ENCODE measurements at places on chromosomes 6 and 20. TPM values are rescaled to one million over a fixed set of nuclear protein-coding genes. Genes with fewer than 3 reads are reported as not detected.

DNA sequence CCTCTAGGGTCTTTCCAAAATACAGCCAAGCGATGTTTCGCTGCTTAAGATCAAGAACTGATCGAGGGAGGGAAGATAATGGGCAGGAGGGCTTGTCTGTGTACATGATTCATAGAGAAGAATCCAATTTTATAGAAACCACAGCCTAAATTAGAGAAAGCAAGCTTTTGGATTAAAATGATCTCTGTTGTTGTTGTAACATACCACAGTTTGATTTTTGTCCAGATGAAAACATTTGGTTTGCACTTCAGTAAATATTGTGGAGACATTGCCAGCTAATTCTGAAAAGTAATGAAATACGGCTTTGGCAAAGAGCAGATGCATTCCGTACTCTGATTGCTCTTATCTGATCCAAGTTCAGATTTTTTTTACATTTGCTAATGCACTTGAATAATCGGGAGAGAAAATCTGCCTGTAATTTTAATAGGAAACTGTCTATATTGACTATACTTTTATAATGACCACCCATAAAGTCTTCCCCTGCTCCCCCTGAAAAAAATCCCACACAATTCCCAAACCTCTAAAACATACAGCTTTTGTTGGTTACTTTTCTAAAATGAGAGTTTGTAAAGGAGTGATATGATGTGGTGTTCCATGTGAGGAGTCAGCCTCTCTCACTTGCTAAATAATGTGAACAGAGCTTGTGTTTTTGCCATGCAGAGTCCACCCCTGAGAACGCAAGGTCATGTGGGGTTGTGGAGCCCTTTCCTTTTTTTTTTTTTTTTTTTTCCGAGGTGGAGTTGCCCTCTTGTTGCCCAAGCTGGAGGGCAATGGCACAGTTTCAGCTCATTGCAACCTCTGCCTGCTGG lies 199.9 kb downstream of the DTNBP1 start:
- no peak for DNase-seq

DNA sequence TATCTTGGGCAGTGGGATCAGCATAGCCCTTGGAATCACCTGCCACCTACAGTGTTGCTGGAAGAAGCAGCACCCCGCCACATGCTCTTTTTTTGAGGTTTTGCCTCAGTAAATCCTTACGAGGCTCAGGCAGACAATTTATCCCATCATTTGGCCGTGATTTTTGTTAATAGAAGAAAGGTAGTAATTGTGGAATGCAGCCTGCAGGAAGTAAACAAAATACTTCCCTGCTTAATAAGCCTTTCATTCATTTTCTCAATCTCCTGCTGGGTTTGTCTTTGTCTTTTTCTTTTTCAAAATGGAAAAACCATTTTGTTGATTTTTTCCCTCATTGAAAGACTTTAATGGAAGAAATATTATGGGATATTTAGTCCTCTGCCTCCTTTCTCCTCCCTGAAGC lies 93.7 kb upstream of the CD83 start:
- no peak for DNase-seq

RAD21L1 gene
- not detected for total RNA-seq

FAM110A gene
- 16.9 TPM for total RNA-seq

- DNase-seq = no peak
Measured at GRCh38 chr6:136470044-136470443, 80.2 kb downstream of the MAP7 start.

DNA sequence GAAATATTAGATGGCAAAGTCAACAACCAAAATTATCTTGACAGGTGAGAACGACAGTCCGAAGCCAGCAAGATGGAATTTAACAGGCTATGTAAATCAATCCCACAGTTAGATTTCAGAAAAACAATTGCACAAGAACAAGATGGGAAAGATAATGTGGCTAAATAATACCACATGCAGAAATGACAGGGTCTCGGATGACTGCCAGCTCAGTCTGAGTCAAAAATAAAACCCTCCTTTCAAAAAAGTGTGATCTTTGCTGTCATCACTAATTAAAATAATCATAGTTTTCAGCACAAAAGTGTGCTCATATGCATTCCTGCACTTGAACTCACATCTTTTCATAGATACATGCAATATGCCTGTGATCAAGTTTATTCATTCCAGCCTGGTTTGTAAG lies 25.9 kb downstream of the FOXQ1 start:
- no peak for DNase-seq

- no peak for DNase-seq
Measured at GRCh38 chr20:7660165-7660564, 280.1 kb downstream of the HAO1 start.

- no peak for DNase-seq
Measured at GRCh38 chr6:143236151-143236798, 175.6 kb downstream of the AIG1 start.

GRCh38 chr20:53736122-53736756 lies 142.6 kb upstream of the ZNF217 start:
- no peak for DNase-seq

WFDC10B gene
- total RNA-seq = not detected

DNA sequence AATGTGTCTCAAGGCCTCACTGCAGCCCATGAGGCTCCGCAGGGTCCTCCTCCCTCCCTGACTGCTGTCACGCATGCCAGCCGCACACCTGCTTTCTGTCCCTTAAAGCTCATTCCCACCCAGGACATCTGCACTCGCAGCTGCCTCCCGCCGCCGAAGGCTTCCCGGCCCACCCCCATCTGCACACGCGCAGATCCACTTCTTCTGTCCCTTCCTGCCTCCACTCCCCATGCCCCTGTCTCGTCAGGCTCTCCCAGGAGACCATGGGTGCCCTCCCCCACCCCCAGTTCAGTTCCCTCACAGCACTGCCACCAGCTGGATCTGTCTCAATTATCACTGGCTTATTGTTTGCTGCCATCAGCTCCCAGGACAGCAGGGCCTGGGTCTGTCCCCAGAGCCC lies 63.0 kb downstream of the RIPOR3 start:
- DNase-seq = no peak

- DNase-seq = no peak
Measured at GRCh38 chr20:7505152-7505834, 435.0 kb downstream of the HAO1 start.

DNA sequence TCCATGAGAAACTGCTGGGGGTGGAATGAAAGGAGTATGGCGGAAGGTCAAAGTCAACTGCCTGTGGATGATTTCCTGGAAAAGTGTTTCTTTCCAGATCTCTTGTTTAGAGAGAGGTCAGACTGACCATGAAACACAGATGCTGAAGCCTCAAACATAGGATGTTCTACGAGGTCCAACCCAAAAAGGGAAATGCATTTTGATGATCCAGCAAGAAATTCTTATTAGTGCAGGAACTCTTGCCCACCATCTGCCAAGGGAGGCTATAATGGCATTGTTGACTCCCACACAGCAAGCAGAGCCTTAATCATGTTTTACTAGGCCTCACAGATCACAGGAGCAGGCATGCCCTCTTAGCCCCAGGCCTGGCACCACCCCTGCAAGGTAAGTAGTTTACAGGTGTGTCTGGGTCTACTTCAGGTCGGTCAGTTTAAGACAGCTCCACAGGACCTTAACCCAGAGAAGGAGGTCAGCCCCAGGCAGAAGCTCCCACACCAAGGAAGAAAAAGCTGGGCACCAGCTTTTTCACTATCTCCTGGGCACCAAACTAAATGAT lies 67.6 kb upstream of the CNKSR3 start:
- DNase-seq = no peak

DNA sequence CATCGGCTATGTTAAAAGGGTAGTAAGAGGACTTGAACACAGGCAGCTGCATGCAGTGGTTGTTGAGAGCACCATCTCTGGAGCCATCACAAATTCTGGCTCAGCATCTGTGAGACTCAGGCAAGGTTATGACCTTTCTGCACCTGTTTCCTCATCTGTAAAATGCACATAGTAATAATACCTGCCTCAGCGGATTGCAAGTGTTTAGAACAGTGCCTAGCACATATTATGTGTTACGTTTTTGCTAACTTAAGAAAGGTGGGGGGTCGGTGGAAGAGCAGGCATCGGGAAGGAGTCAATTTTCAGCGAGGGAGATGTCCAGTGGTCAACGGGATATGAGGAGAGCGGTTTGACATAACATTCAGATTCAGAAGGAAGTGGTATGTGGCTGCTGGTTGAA lies 2.9 kb downstream of the LY6G5C start:
- no peak for DNase-seq

DNA sequence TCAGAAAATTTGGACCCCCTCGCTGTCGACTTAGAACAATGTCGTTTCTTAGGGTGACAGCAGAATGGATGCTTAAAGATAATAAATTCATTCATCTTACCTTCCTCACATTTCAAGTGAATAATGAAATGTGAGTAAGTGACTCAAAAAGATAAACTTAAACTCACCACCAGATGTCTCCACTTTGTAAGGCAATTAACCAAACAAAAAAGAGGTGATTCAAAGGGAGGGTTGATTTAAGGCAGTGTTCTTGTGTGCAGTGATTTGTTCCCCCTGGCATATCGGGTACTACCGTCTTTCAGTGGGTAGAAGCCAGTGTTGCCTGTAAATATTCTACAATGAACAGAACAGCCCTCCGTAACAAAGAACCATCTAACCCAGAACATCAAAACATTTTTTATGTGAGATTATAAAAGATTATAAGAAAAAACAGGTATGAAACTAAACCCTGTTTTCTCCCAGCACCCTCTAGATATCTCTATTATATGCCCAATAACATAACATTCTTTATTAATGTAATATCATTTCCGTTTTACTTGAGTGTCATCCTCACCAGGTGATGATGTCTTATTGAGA lies 589.7 kb downstream of the CBLN4 start:
- no peak for DNase-seq

DNA sequence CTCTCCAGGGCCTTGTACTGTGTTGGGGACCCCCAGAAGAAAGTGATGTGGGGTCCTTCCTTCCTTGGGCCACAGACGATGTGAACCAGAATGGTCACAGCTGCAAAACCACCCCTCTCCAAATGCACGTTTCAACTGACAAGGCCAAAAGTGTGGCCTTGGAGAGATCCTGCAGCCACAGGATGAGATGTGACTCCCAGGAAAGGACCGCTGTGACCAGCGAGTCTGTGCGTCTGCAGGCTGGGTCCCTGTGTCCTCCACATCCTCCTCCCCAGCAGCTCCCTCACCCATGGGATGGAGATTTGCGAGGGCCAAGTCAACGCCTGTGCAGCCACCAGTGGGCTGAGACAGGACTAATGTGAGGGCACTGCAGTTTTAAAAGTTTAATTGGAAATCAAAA lies 247.0 kb downstream of the ERMARD start:
- DNase-seq = no peak

GRCh38 chr6:43488667-43489276 lies 11.4 kb downstream of the TJAP1 start:
- DNase-seq = no peak

- DNase-seq = no peak
Measured at GRCh38 chr6:51467231-51467952, 620.0 kb downstream of the PKHD1 start.

DNA sequence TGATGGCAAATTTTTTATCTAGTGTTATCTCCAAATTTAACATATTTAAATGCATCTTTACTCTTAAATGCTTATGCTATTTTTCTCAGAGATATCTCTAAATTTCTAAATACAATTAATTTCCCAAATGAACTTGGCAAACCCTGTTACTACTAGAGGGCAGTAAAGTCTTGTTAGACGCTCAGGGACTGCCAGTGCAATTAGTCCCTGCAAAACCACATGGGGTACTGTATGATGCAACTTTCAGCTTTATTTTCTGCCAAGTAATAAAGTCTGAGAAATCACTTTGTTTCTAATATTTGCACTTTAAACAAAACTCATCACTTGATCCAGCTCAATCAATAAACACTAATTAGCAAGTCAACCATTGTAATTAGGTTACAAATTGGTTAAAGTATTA lies 76.0 kb upstream of the ADGRB3 start:
- DNase-seq = no peak

CPNE1 gene
- 105 TPM for total RNA-seq
